ENCODE measurements at places on chromosomes 11 and 22.

- no peak for DNase-seq
Measured at GRCh38 chr22:23742505-23743264, 8.2 kb downstream of the ZNF70 start.

DNA sequence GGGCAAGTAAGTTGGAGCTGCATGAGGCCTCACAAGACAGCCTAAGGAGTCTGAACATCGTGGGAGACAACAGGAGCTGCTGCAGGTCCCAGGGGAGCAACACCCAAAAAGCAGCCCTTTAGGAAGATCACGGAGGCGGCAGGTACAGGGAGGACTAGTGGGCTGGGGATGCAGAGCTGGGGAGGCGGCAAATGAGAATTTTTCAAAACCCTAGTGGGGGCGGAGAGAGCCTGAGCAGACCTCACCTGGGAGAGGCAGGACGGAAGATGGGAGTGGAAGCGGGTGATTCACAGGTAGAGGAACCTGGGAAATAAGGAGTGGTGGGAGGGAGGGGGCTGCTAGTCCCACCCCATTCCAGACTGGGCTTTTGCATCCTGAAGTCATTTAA, 42.1 kb downstream of the DKK3 start:
- no peak for DNase-seq

DNA sequence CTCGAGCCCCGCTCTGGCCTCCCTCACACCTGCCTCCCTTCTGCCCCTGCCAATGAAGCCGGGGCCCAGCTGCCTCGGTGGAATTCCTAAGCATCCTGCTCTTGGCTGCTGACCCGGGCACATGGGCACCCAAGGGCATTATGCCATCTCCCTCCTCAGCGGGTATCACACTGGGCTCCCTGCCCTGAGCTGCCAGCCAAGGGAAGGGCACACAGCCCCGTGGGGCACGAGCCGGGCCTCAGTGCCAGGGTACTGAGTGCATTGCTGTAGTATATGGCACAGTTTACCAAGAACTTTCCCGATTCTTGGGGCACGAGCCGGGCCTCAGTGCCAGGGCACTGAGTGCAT, 43.8 kb upstream of the JAM3 start:
- DNase-seq, result no peak

GRCh38 chr22:39284983-39285382, 34.4 kb downstream of the RPL3 start:
- DNase-seq, result no peak

GRCh38 chr22:43777286-43777685, 34.8 kb downstream of the EFCAB6 start:
- no peak for DNase-seq

Data from NCI-H2029 treated with DMSO at 0.1 percent for 48 hours (cell line).